ENCODE measurements at places on chromosomes 12 and 14.

- no peak for DNase-seq
Measured at GRCh38 chr12:92596383-92596782, 106.4 kb upstream of the PLEKHG7 start.

DNA sequence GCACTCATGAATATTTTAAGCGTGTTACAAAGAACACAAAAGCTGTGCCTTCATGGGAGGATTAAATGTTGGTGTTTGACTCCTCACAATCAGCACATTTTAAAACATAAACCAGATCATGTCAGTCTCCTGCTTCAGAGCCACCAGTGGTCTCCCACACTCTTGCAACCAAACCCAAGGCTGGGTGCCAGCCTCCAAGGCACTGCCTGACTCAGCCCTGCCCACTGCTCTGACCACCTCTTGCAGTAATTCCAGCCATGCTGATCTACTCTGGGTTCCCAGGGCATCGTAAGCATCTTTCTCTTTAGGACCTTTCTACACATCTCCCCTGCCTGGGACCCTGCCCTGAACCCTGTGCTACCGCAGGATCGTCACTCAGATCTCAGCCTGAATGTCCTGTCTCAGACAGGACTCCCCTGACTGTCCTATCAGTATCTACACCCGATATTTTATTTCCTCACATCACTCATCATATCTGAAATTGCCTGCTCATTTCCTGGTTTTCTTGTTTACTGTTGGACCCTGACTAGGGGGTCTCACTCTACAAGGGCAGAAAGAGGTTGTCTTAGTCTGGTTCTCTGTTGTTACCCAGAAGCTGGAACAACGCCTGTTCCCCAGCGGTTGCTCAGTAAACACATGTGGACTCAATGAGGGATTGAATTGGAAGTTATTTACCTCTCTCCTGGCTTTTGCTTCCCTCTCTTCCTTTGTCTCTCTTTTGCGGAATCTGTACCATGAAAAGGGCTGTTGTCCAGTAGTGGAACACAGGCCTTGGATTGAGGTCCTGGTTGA lies 449.8 kb downstream of the RAD51B start:
- no peak for DNase-seq

DNA sequence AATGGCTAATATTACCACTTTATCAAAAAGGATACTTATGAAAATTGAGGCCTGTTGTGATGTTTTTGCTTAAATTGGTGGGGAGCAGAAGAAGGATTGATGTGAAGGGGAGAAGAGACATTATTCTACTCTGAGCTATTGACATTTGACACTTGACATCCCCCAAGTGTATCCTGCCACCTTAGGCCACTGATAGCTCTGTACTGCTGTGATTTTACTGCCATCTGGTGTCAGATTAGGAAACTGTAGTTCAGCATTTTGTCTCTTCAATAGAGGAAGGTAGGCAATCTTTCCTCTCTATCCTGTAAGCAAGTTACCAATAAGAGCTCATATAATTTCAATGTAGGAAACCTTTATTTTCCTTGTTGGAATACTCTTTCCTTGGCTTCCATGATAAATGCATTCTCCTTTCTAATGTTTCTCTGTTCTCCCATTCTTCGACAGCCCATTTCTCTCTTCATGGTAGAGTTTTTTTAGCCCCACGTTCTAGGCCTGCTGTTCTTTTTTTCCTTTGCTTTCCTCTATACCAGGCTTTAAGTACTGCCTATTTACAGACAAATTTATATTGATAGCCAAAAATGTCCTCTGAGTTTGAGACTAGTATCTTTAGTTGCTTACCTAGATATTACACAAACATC lies 46.3 kb downstream of the PPHLN1 start:
- peak; percentile 30 for DNase-seq

- DNase-seq: no peak
Measured at GRCh38 chr14:33120966-33121365, 182.3 kb downstream of the NPAS3 start.

GRCh38 chr12:70383484-70383883 lies 17.4 kb downstream of the KCNMB4 start:
- no peak for DNase-seq

DNA sequence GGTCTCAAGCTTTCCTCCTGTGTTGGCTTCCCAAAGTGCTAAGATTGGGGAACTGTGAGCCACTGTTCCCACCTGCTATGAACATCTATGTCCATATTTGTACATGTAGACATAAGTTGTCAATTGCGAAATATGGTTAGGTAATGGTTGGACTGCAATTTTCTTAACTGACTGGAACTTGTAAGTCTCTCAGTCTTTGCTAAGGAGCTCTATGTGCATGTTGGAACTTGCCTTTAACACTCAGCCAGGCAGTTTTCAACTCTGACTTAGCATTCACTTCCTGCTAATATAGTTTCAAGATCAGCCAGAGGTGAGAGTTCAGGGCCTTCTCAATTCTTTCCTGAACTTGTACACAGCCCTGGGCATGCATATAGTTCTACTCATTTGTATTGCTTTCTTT lies 44.5 kb upstream of the EEA1 start:
- no peak for DNase-seq

- no peak for DNase-seq
Measured at GRCh38 chr12:96623656-96624217, 134.4 kb downstream of the CFAP54 start.

GRCh38 chr14:99674776-99675381 lies 9.2 kb upstream of the CYP46A1 start:
- no peak for DNase-seq

- DNase-seq: no peak
Measured at GRCh38 chr14:75322746-75323145, 44.1 kb downstream of the FOS start.

GRCh38 chr12:131473261-131473660 lies 237.6 kb upstream of the SFSWAP start:
- DNase-seq: no peak

DNA sequence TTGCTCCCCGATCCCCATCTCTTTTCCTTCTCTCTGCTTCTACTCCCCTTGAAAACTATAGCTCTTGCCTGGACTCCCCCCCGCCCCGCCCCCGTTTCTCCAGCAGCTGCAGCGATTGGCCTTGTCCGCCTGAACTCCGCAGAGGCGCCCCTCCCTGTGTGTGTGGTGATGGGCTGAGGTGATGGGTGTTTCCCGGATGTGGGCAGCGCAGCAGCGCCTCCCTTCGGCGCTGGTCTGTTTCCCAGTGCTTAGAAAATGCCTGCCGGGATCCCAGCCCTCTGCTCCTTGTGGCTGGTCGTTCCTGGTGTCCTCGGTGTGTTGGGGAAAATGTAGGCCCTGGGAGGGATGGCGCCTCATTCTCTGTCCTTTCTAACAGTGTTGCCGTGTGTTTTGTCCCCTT lies 43.3 kb downstream of the GALNT8 start:
- DNase-seq: peak; percentile 67

- DNase-seq: no peak
Measured at GRCh38 chr12:121693155-121693687, 19.3 kb upstream of the TMEM120B start.

DNA sequence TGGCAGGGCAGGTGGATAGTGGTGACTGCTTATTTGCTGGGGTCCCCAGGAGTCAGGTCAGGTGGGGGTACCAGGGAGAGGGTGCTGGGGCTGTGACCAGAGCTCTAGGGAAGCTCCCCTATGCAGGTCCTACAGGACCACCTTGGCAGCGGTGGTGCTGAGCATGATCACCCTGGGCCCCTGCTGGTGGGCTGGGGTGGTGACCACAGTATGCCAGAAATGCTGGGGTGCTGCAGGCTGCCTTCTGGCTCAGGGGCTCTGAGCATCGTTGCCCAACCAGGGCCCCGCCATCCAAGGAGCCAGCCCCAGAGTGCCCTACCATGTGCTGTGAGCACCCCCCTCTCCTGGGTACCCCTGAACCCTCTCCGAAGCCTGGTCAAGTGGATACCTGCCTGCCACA lies 17.5 kb upstream of the NUDT14 start:
- DNase-seq: no peak

DNA sequence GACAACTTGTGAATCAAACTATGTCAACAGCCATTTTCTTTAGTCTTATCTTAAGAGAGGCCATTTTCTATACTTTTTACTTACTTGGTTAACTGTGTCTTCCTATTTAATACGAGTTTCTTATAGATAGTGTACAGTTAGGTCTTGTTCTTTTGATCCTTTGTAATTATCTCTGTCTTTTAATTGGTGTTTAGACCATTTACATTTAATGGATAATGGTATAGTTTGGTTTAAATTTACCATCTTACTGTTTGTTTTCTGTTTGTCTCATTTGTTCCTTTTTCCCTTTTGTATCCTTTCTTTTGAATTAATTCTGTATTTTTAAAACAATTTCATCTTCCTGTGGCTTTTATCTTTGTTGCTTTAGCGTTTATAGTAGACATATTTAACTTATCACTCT lies 19.4 kb downstream of the RAB3IP start:
- DNase-seq: no peak

GRCh38 chr14:64544607-64545312 lies 4.2 kb downstream of the HSPA2 start:
- no peak for DNase-seq

GRCh38 chr12:133264173-133264572 lies 28.5 kb upstream of the ANHX start:
- no peak for DNase-seq

- no peak for DNase-seq
Measured at GRCh38 chr12:22624548-22624869, 462 bp upstream of the ETNK1 start.

- DNase-seq: no peak
Measured at GRCh38 chr12:132904718-132905328, 17.4 kb upstream of the CHFR start.

DNA sequence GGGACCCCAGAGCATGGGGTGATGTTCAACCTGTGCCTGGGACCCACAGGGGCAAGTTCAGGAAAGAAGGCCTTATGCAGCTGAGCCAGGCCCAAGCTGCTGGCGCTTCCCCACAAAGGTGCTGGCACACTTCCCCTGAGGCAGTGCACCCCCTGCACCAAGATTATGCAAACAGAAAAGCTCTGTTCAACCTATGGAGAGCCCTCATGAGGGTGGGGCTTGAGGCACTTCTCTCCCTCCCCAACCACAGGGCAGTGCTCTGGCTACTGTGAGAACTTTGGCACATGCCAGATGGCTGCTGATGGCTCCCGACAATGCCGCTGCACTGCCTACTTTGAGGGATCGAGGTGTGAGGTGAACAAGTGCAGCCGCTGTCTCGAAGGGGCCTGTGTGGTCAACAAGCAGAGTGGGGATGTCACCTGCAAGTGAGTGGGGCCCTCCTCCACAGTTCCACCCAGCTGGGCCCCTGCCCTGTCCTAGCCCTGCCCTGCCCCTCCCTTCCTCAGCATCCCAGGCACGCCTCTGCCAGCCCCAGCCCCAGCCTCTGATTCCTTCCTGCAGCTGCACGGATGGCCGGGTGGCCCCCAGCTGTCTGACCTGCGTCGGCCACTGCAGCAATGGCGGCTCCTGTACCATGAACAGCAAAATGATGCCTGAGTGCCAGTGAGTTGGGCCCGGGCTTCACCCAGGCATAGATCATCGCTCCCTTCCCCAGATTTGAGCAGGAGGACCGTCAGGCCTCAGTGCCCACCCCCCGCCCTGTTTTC lies 5.5 kb upstream of the NXPH4 start:
- no peak for DNase-seq

DNA sequence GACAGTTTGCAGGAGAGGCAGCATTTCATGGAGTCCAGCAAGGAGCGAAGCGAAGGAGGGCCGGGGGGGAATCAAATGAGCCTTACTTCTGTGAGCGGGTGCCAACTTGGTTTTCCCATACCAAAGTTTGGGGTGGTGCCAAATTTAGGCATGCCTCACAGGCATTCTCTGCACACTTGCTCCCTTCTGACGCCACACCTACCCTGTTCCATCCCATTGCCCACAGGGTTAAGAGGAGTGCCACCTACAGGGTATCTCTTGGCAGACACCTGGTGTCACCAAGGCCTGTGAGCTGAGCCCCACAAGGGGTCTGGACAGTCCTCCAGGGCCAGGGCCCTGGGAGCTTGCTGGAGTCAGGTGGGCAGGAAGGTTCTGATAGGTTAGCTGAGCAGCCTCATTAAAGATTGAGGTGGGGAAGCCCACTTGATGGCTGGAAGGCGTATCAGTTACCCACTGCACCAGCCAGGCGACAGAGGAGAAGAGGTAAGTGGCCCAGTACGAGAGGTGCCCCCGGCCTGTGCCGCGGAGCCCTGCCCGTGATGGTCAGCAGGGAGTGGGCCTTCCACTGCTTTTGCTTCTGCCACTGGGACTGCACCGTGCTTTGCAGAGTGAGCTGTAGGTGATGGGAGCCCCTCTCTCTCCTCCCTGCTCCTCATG lies 45.2 kb downstream of the DEGS2 start:
- DNase-seq: no peak

DNA sequence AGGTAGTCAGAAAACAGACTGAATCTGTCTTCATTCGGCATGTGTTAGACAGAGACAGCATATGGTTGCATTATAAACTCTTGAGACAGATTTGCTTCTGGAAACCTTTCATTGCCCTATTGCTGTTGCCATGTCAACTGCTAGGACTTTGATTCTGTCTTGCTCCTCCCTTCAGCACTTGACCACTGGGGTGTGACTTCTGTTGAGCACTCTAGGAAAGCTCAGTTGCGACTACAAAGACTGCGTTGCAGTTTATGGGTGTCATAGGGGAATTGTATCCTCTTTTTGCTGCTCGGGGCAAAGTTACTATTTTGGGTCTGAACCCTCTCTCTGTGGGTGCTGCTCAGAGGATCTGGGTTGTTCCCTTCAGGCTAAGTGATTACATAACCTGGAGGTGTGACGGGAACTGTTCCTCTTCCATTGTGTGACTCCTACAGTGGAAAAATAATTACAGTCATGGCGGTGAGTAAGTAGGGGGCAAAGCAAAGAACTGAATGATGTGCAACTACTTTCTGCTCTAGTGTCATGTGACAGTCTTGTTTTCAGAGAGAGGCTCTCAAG lies 44.3 kb upstream of the TRIM9 start:
- no peak for DNase-seq

- DNase-seq: no peak
Measured at GRCh38 chr12:19992311-19992710, 376.0 kb upstream of the PDE3A start.

- no peak for DNase-seq
Measured at GRCh38 chr14:101588990-101589389, 27.7 kb downstream of the DIO3 start.

- DNase-seq: peak; percentile 63
Measured at GRCh38 chr14:104977681-104978653, at the start of gene AHNAK2. AHNAK2 (minus strand) TSS chr14:104978374; CDS start chr14:104978237, 137 bp downstream.

- DNase-seq: peak; percentile 62
Measured at GRCh38 chr14:39491134-39491571, 58.9 kb upstream of the FBXO33 start.
